GM12878 (cell line): ENCODE measurements at places on chromosomes 2 and 18.
A peak's percentile ranks its signal among the peaks of the same experiment; 100 is the strongest.

- DNase-seq: no peak
- no peak overlapping the region for H3K4me3 ChIP-seq
- peaks cover 7% of the 10 kb centered on the region for H3K4me1 ChIP-seq
- peaks cover 1% of the 10 kb centered on the region; the same call in 1 of the 2 replicates for H3K36me3 ChIP-seq
Observed at GRCh38 chr2:24280645-24281044, 79.7 kb downstream of the ITSN2 start.

DNA sequence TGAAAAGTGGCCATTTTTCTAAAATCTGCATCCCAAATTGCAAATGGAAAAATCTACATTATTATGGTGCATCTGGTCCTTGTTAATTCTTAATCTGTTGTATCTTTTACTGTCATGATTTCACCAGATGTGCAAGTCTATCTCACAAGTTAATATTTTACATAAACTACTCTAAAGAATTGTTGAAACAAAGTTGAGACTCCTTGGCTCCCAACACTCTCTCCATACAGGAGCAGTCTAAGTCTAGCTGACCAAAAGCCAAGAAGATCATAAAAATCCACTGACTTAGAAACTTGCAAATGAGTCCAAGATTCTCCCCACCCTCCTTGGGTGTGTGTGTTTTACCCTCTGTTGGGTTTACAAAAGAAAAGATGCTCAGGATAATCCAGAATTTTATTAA lies 85.1 kb downstream of the NCKAP5 start:
- H3K36me3 ChIP-seq: no peaks in the 10 kb centered on the region
- no peak overlapping the region for H3K4me3 ChIP-seq
- no peaks in the 10 kb centered on the region for H3K4me1 ChIP-seq
- H3K27me3 ChIP-seq: no peaks in the 10 kb centered on the region
- no peak for DNase-seq

DNA sequence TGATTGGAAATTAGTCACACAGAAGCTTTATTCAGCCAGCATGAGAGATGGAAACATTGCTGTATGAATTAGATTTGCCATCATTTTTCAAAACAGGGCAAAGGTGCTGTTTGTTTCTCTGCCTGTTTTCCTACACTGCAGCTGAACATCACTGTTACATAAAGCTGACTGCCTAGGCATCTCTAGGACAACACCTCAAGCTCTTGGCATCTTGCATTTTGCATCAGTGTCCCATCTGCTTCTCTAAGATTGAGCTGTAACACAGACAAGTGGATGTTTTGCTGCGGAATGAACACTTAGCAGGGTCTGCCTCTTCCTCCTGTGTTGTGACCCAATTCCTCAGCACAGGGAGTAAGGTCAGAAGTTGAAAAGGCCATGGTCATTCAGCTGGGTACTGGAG lies 4.9 kb downstream of the CCT7 start:
- H3K4me1 ChIP-seq: no peaks in the 10 kb centered on the region
- no peak for DNase-seq

- H3K4me3 ChIP-seq: no peak overlapping the region
- H3K27ac ChIP-seq: no peak overlapping the region
- H3K27me3 ChIP-seq: no peaks in the 10 kb centered on the region; the same call in 1 of the 2 replicates
- DNase-seq: peak; percentile 36
- H3K4me1 ChIP-seq: no peaks in the 10 kb centered on the region
- no peaks in the 10 kb centered on the region for H3K36me3 ChIP-seq
Observed at GRCh38 chr2:203718087-203718486, 11.6 kb downstream of the CD28 start.

DNA sequence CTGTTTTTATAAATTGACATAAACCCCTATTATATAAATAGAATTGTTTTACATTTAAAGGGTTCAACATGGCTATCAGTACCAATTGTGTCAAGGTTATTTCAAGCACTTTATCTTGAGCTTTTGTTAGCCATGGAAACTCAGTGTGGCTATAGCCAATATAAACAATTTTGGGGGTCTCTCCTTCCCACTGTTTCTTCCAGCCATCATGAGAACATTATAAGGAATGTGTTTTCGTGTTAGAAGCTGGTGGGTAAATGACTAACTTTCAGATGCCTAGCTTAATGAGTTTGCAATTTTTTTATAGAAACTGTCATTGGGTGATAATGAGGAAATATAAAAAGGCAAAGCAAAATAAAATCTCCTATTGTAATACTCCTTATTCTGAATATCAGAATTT lies 153.5 kb upstream of the FOSL2 start:
- no peaks in the 10 kb centered on the region for H3K36me3 ChIP-seq
- H3K27me3 ChIP-seq: no peaks in the 10 kb centered on the region
- DNase-seq: no peak
- no peaks in the 10 kb centered on the region for H3K4me1 ChIP-seq
- no peak overlapping the region for H3K4me3 ChIP-seq

GRCh38 chr2:143428700-143429099 lies 299.5 kb downstream of the ARHGAP15 start:
- no peaks in the 10 kb centered on the region for H3K27me3 ChIP-seq
- no peak overlapping the region for H3K27ac ChIP-seq
- H3K36me3 ChIP-seq: no peaks in the 10 kb centered on the region
- H3K4me3 ChIP-seq: no peak overlapping the region
- DNase-seq: no peak
- no peaks in the 10 kb centered on the region for H3K4me1 ChIP-seq

GRCh38 chr18:10020171-10020570 lies 106.4 kb downstream of the VAPA start:
- H3K27me3 ChIP-seq: no peaks in the 10 kb centered on the region
- no peak for DNase-seq
- no peaks in the 10 kb centered on the region for H3K4me1 ChIP-seq
- no peak overlapping the region for H3K27ac ChIP-seq
- no peaks in the 10 kb centered on the region for H3K36me3 ChIP-seq

- H3K4me3 ChIP-seq: no peak overlapping the region
- H3K36me3 ChIP-seq: no peaks in the 10 kb centered on the region
- H3K27me3 ChIP-seq: peaks cover 1% of the 10 kb centered on the region; the same call in 1 of the 2 replicates
- no peak overlapping the region for H3K27ac ChIP-seq
- no peaks in the 10 kb centered on the region for H3K4me1 ChIP-seq
Observed at GRCh38 chr2:168222088-168222487, 25.3 kb downstream of the STK39 start.

- H3K4me1 ChIP-seq: no peaks in the 10 kb centered on the region
- no peaks in the 10 kb centered on the region for H3K27me3 ChIP-seq
- DNase-seq: no peak
- H3K36me3 ChIP-seq: no peaks in the 10 kb centered on the region
Observed at GRCh38 chr2:145399131-145399530, 879.2 kb upstream of the ZEB2 start.

DNA sequence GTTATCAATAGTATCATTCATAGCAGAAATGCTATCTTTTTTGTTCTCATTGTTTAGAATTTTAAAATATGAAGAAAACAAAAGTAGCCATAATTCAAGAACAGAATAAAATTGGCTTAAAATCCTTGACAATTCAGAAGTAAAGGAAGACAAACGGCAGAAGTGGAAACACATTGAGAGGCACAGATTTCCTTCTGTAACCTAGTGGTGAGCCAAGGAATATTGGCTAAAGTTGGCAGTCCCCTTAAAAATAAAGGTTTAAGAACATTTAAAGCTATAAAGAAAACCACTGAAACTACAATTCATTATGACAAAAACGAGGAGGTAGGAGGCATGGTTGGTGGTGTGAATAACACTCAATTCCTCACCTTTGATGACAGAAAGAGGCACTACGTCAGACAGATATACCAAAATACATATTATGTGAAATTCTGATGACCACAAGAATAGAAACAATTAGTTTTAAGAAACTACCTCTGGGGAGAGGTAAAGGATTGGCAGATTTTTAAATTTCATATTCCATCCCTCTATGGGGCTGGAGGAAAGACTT lies 42.3 kb downstream of the SFT2D3 start:
- no peak overlapping the region for H3K27ac ChIP-seq
- H3K4me1 ChIP-seq: no peaks in the 10 kb centered on the region; the same call in 1 of the 2 replicates
- H3K4me3 ChIP-seq: no peak overlapping the region
- H3K36me3 ChIP-seq: peaks cover 8% of the 10 kb centered on the region; the same call in 1 of the 2 replicates
- no peak for DNase-seq

GRCh38 chr2:190678444-190679162 lies 29.7 kb downstream of the NAB1 start:
- no peaks in the 10 kb centered on the region; the same call in 1 of the 2 replicates for H3K36me3 ChIP-seq
- DNase-seq: peak; percentile 86
- H3K27me3 ChIP-seq: no peaks in the 10 kb centered on the region

- no peaks in the 10 kb centered on the region for H3K27me3 ChIP-seq
- H3K36me3 ChIP-seq: no peaks in the 10 kb centered on the region
- no peak for DNase-seq
- no peak overlapping the region for H3K27ac ChIP-seq
Observed at GRCh38 chr2:114424699-114425098, 17.7 kb upstream of the DPP10 start.

DNA sequence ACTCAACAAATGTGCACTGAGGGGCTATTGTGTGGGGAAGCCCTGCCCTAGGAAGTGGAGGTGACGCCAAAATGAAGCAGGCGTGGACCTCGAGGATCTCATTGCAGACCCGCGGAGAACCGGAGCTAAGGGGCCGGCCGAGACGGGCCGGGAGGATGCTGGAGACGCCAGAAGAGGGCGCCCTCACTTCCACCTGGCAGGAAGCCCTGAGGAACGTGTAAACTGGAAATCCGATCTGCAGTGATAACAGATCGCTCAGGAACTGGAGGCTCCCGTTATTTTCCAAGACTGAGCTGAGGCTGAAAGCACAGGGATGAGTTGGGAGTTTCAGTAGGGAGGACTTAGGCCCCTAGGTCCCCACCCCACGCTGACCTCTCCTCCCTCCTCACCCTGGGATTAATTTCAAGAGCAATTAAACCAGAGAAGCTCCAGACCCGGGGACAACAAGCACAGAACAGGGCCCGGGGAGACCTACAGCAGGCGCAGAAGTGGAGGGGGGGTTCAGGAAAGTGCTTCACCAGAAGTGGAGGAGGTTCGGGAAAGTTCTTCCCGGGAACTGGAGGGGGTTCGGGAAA lies 7.7 kb upstream of the COL6A3 start:
- no peak overlapping the region for H3K27ac ChIP-seq
- no peak overlapping the region for H3K4me3 ChIP-seq
- no peaks in the 10 kb centered on the region for H3K36me3 ChIP-seq
- DNase-seq: no peak
- H3K4me1 ChIP-seq: no peaks in the 10 kb centered on the region

GRCh38 chr2:33307659-33308270 lies 168.7 kb upstream of the RASGRP3 start:
- no peak overlapping the region for H3K27ac ChIP-seq
- H3K27me3 ChIP-seq: no peaks in the 10 kb centered on the region; the same call in 1 of the 2 replicates
- H3K4me3 ChIP-seq: no peak overlapping the region
- no peaks in the 10 kb centered on the region for H3K36me3 ChIP-seq
- no peak for DNase-seq

GRCh38 chr2:133607679-133608078 lies 39.4 kb upstream of the NCKAP5 start:
- no peak for DNase-seq
- no peak overlapping the region for H3K27ac ChIP-seq
- H3K4me1 ChIP-seq: no peaks in the 10 kb centered on the region

GRCh38 chr18:59268721-59269562 lies 4.3 kb downstream of the RAX start:
- no peak overlapping the region for H3K27ac ChIP-seq
- DNase-seq: no peak
- no peaks in the 10 kb centered on the region for H3K4me1 ChIP-seq
- peaks cover 21% of the 10 kb centered on the region for H3K27me3 ChIP-seq
- no peak overlapping the region for H3K4me3 ChIP-seq

GRCh38 chr2:188485496-188485895 lies 193.8 kb downstream of the GULP1 start:
- no peaks in the 10 kb centered on the region for H3K36me3 ChIP-seq
- H3K27ac ChIP-seq: no peak overlapping the region
- no peaks in the 10 kb centered on the region for H3K27me3 ChIP-seq
- no peak overlapping the region for H3K4me3 ChIP-seq
- no peak for DNase-seq

GRCh38 chr18:46832849-46833248 lies 76.0 kb upstream of the ST8SIA5 start:
- no peak for DNase-seq
- no peaks in the 10 kb centered on the region for H3K27me3 ChIP-seq
- H3K36me3 ChIP-seq: no peaks in the 10 kb centered on the region; the same call in 1 of the 2 replicates
- no peaks in the 10 kb centered on the region for H3K4me1 ChIP-seq
- H3K27ac ChIP-seq: no peak overlapping the region
